ENCODE measurements at places on chromosomes 2 and 18.

DNA sequence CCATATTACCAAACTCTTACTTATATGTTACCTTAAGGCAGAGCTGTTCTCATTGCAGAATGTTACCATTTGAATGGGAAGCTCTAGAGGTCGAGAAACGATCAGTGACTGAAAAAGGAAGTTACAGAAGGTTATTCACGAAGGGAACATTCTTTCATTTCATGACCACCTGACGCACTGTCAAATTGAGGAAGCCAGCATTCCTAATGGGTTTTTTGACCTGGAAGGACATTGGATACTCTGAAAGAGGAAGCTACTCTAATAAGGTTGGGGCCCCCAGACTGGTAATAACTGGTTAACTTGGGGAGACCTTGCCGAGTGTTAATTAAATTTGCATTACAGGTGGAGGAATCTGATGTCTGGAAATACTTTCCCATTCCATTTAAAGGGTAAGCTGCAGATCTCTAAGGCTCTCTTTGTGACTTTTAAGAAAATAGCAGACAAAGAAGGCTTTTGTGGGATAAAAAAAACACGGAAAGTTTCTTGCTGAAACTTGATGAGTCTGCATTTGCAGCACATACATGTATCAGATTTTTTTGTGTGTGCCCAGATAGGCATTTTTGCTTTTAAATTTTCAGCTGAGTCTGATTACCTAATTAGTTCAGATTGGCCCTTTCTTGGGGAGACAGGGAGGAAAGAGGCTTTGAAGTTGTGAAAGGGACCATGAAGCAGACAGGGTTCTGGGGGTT is 137.1 kb downstream of the LTBP1 start:
- no peak for DNase-seq

- no peak for DNase-seq
These were observed 24.3 kb upstream of the KCNF1 start for GRCh38 chr2:10887476-10887875.

DNA sequence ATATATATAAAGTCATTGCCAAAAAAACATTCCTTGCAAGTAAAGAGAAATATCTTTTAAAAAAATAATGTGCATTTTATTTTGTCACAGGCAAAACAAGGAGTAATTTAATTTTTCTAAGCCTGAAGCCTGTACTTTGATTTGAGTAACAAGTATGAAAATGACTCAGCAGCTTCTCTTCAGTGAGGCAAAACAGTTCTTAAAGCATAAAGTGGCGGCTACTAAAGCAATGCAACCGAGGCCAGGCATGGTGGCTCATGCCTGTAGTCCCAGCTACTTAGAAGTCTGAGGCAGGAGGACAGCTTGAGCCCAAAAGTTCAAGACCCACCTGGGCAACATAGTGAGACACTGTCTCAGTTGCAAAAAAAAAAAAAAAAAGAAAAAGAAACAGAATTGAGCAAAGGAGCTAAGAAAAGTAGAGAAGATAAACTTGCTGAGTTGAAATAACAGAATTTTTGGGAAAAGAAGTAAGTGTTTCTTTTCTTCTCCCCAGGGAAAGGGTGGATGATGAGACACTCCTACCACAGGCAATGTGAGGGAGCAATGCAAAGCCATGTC is 29.6 kb downstream of the DOK1 start:
- peak; percentile 66 for DNase-seq

DNA sequence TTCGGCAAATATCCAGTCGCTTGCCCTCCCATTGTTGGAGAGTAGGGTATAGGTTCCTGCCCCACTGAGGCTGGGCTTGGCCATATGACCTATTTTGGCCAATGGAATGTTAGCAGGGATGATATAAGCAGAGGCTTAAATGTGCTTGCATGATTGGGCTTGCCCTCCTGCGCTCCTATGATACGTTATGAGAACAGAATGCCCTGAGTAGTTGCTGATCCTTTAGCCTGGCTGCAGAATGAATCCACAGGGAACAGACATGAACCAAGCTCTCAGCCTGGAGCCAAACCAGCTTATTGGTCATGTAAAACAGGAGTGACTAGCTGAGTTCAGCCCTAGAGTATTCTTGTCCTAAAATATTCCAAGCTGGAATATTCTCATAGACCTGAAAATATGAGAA is 34.8 kb upstream of the IMP4 start:
- DNase-seq: no peak

DNA sequence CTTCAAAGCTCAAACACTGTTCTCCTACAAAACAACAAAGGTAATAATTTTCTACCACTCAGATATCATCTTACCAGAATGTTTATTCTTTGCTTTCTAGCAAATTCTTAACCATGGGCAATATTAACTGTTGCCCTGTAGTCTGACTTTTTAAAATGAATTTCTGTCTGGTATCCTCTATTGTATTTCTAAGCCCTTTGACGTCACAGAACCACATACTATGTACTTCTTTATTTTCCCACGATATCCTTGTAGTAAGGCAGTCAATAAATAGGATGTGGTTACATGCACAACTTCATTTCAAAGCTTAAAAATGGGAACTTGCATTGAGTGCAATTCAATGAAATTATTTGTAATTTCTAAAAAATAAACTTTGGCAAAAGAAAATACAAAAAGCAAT is 58.7 kb downstream of the THADA start:
- DNase-seq: peak; percentile 38

DNA sequence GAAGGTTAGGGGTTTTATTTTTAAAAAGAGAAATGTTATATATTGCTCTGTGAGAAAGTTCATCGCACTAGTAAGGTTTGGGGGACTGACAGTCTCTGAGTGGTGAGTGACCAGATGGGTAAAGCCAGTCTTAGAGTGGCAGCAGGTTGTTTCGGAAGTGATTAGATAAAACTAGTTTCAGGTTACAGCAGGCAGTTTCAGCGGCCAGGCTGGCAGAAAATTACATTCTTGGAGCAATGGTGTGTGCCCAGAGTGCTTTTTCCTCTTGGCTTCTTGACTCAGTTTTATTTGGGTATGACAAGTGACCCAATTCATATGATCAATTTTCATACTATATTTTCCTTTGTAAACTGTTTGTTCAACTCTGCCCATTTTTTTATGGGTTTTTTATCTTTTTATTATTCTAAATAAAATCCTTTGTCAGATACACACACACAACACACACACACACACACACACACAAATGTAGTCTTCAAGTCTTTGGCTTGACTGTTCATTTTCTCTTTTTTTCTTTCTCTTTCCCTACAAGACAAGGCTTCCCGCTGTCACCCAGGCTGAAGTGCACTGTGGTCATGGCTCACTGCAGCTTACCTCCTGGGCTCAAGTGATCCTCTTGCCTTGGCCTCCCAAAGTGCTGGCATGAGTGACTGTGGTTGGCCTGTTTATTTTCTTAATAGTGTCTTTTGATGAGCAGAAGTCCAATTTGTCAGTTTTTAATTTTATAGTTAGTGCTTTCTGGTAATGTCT is 30.9 kb downstream of the RALBP1 start:
- DNase-seq: peak; percentile 10

DNA sequence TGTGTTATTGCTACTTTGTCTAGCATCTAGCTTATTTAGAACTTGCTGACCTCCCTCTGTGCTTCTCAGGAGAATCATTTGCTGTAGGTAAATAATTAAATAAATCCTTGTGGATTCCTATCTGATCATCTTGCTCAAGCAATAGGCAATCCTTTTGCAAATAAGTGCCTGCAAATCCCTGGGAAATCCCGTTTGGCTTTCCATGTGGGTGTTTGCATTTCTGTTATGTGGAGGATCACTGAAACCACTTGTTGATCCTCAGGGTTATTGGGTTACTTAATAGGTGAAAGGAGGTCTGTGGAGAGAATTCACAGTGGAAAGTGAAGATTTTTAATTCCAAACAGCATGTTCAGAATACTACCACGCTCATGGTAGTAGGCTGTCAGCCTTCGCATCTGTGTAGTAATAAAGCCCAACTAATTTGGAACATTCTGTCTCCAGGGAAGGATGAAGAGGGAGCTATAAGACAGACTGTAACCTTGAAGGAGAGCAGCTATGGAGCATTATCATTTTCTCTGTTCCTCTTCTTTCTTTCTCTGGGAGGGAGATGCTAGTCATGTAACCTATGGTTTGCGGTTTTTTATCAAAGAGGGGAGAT is 72.5 kb downstream of the GULP1 start:
- DNase-seq: no peak

DNA sequence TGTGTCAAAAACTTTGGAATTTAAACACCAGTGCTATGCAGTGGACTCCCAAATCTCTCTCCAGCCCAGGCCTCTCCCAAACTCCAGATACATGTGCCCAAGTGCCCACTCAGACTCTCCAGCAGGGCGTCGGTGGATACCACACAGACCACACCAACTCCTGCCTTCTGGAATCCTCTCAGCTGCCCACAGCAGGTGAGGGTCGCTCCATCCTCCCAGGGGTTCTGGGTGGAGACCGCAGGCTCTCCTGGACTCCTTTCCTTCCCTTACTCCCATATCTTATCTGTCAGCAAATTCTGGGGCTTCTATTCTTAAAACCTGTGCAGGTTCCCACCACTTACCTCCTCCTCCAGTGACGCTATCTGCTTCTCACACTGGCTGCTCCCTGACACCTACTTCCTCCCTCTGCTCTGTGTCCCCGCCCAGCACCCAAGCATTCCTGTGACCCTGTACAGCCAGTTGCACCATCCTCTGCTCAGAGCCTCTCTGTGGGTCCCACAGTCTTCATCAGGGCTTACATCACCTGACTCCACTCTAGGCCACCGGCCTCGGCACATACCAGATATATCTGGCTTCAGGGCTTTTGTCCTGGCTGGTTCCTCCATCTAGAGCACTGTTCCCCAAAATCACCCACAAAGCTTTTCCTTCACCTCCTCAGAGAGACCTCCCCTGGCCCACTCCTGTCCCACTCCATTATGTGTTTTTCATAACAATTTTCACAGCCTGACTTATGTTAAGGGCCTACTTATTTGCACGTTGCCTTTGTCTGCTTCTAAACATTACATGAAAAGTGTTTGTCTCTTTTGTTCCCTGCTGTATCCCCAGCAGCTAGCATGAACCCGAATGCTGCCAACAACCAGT is 2.6 kb upstream of the IMP4 start:
- DNase-seq: no peak

- DNase-seq: no peak
These were observed 1092.3 kb downstream of the BCL11A start for GRCh38 chr2:59461127-59461526.

- no peak for DNase-seq
These were observed 72.7 kb upstream of the MGAT4A start for GRCh38 chr2:98803405-98804264.

DNA sequence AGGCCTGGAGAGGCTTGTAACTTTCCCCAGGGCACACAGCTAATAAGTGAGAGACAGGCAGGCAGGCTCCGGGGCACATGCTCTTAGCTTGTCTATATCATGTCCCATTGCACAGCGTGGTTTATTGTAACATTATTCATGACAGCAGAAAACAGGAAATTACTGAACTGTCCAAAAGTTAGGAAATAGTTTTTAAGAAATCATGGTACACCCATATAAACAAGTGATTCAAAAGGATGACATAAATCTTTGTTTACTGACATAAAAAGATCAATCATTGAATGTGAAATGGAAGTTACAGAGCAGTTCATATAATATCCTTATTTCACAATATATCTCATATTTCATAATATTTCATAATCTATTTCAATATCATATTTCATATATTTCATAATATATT is 34.3 kb upstream of the TXNDC2 start:
- DNase-seq: no peak

GRCh38 chr2:94977826-94978225 is 47.7 kb upstream of the MAL start:
- DNase-seq: no peak

GRCh38 chr2:174166261-174166660 is 82.1 kb downstream of the OLA1 start:
- no peak for DNase-seq

DNA sequence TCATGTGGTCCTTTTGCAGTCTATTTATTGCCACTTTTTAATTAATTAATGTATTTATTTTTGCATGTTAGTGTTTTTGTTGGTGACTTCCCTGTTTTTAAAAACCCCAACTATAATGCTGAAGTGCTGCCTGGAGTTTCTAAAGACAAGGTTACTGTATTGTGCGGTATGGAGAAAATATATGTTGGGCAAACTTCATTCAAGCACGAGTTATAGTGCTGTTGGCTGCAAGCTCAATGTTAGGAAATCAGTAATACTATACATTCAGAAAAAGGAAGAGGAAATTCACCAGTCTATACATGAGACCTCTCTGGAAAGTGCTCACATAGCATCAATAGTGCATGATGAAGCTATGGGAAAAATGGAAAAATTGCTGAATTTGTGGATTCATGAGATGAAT is 15.4 kb upstream of the RBMS1 start:
- no peak for DNase-seq

DNA sequence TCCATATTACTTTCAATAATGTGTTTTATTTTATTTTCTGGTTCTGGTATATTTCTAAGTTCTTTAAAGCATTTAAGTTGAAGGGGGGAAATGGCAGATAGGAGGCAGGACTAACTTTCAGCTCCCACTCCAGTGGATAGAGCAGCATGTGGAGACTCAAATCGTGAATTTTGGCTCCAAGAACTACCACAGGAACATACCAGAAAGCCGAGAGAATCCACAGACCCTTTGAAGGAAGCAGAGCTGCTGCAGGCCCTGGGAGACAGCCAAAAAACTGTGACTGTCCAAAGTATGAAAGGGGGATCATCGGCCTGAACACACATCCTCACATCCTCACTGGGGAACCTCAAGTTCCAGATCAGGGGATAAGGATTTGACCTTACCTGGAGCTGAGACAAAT is 207.6 kb upstream of the VWC2L start:
- DNase-seq: peak; percentile 12

GRCh38 chr2:217952409-217952808 is 50.4 kb downstream of the TNS1 start:
- DNase-seq: no peak

DNA sequence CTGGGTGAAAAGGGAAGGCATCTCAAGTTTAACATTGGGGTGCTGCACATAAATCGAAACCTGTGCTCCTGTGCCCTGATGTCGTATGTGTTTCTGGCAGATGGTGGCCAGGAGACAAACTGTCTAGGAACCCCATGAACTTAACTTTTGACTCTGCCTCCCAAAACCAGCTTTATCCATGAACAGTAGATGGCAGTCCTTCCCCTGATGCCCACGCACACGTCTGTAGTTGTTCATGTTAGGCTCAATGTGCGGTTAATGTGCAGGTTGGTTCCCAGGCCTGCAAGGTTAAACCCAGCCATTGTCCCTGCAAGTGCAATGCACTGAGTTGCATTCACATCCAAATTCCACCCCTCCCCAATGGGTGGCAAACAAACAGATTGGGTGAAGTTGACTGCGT is 44.1 kb upstream of the SIX3 start:
- DNase-seq: no peak

Measured in fibroblast of skin of back (primary cell).